ENCODE measurements at places on chromosomes 13 and 19. TPM values are rescaled to one million over a fixed set of nuclear protein-coding genes. Genes with fewer than 3 reads are reported as not detected.

The MZT1 gene
- total RNA-seq: 9.6 TPM

The NMRK2 gene
- total RNA-seq: 908 TPM

The CRLF1 gene
- total RNA-seq: 0.68 TPM

The KLK6 gene
- total RNA-seq: not detected

- no peak overlapping the region for H3K4me3 ChIP-seq
- no peak overlapping the region for H3K27ac ChIP-seq
- no peaks in the 10 kb centered on the region for H3K4me1 ChIP-seq
- H3K27me3 ChIP-seq: no peaks in the 10 kb centered on the region
These were observed 55.0 kb downstream of the ZIC5 start for GRCh38 chr13:99916366-99917103.

- H3K4me3 ChIP-seq: no peak overlapping the region
- H3K27ac ChIP-seq: no peak overlapping the region
- H3K36me3 ChIP-seq: peaks cover 91% of the 10 kb centered on the region
- no peaks in the 10 kb centered on the region for H3K4me1 ChIP-seq
- H3K27me3 ChIP-seq: no peaks in the 10 kb centered on the region
- no peak for DNase-seq
These were observed 27.2 kb downstream of the CCDC8 start for GRCh38 chr19:46386151-46386550.

DNA sequence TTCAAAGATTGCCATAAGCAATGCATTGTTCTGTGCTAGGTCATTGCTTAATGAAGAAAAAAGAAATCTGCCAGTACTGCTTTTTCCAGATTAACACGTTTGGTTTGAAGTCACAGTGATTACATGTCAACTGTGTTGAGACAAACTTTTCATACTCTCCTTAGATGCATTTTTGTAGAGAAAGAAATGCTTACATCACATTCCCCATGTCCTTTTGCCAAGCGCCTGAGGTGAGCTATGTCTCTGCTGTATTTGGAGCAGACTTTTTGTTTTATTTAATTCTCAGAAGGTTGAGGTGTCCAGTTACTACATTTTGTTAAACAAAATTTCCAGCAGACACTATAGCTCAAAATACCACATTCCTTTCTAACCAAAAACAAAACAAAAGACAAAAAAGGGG lies 16.2 kb downstream of the LACC1 start:
- H3K4me3 ChIP-seq: no peak overlapping the region
- H3K4me1 ChIP-seq: no peaks in the 10 kb centered on the region

- peak overlapping the region; percentile 10 for H3K27ac ChIP-seq
- H3K4me1 ChIP-seq: no peaks in the 10 kb centered on the region
- H3K27me3 ChIP-seq: no peaks in the 10 kb centered on the region
- H3K4me3 ChIP-seq: no peak overlapping the region
- no peaks in the 10 kb centered on the region for H3K36me3 ChIP-seq
These were observed 97.4 kb downstream of the ZC3H13 start for GRCh38 chr13:45954836-45955800.

GRCh38 chr13:113650731-113651148 lies 7.3 kb downstream of the ATP4B start:
- peaks cover under 1% of the 10 kb centered on the region for H3K27me3 ChIP-seq
- H3K27ac ChIP-seq: no peak overlapping the region
- H3K4me3 ChIP-seq: no peak overlapping the region
- H3K4me1 ChIP-seq: peaks cover 8% of the 10 kb centered on the region
- no peaks in the 10 kb centered on the region for H3K36me3 ChIP-seq
- DNase-seq: no peak

Measured in heart right ventricle (tissue), 16 donors.